Uterus (tissue), 4 donors: ENCODE measurements at places on chromosomes 2 and 18. TPM values are rescaled to one million over a fixed set of nuclear protein-coding genes. Genes with fewer than 3 reads are reported as not detected.

GRCh38 chr2:148526509-148527346 is 117.8 kb upstream of the EPC2 start:
- DNase-seq, result no peak

DNA sequence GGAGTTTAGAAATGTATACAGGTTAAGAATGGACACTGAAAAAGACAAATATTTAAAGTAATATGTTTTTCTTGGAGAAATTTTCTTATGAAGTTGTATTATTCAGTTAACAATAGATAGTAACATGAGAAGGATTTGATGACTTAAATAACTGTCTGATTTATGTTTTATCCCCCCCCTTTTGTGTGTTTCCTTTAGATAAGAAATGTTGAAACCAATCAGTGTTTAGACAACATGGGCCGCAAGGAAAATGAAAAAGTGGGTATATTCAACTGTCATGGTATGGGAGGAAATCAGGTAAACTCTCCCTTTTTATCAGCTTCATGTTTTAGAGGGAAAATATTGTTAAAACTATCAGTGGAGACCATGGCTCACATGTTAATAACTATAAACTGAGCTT is 289.7 kb upstream of the KCNJ3 start:
- no peak for DNase-seq

GRCh38 chr2:226792155-226792881 is 7.3 kb downstream of the IRS1 start:
- no peak for DNase-seq

DNA sequence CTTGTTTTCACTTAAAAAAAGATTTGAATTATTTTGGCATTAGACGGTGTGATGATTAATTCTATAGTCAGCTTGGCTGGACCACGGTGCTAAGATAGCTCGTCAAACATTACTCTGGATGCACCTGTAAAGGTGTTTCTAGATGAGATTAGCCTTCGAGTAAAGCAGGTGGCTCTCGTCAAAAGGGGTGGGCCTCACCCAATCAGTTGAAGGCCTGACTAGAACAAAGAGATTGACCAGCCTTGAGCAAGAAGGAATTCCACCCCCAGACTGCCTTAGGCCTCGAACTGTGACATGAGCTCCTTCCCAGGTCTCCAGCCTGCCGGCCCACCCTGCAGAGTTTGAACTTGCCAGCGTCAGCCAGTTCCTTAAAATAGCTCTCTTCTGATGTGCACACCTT is 73.4 kb downstream of the TWIST2 start:
- DNase-seq, result no peak

DNA sequence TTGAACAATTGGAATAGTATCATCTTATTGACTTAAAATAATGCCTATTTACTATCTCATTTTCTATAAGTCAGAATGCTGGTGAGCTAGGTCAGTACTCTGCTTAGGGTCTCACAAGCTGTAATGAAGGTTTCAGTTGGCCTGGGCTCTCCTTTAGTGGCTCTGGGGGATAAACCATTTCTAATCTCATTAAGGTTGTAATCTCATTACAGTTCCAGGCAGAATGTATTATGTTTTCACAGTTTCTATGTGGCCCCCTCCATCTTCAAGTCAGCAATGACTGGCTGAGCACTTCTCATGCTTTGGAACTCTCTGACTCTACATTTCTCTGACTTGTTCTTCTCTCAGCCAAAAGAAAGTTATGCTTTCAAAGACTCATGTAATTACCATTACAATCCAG is 163.1 kb downstream of the CCDC178 start:
- DNase-seq, result no peak

GRCh38 chr18:24982831-24983230 is 369.1 kb downstream of the ZNF521 start:
- DNase-seq, result no peak

- DNase-seq, result no peak
Observed at GRCh38 chr2:187617905-187618304, 63.7 kb upstream of the TFPI start.

GRCh38 chr2:116877274-116877673 is 937.2 kb upstream of the DDX18 start:
- DNase-seq, result no peak

GRCh38 chr2:102809291-102810189 is 47.7 kb downstream of the TMEM182 start:
- DNase-seq, result no peak

DNA sequence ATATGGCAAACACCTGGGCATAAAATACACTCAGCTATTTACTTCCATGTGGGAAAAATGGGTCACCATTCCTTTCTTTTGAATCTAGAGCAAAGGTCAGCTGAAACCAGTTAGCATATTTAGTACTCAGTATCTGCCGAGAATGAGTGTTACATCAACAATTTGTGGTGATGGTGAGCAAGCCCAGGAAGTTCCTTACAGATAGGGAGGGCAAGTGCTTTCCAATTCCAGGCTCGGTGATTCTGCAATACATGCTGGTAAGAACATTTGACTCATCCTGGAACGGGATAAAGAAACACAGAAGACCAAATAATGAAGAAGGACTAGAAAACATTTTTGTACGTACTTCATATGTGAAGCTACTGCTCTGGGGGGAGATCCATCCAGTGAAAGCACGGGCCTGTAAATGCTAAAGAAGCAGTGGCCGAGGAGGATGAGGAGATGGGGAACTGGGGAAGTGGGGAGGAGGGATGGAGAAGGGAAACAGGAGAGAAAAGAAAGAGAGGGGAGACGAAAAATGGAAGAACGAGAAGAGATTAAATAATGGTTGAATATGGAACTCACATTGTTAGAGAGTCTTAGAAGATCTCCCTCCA is 251.9 kb downstream of the TTC32 start:
- no peak for DNase-seq

GRCh38 chr2:44936715-44937687 is 4.5 kb upstream of the SIX3 start:
- DNase-seq, result no peak

- no peak for DNase-seq
Observed at GRCh38 chr2:200613692-200614091, 27.9 kb downstream of the AOX1 start.

Gene BCL2
- total RNA-seq, result 17.9 TPM

Gene DPP10
- total RNA-seq, result not detected

Gene GKN1
- total RNA-seq, result not detected

Gene POTEJ
- 0.21 TPM for total RNA-seq

Gene TRIM43
- total RNA-seq, result 0.48 TPM
